ENCODE measurements at places on chromosomes 7 and 10.
A peak's percentile ranks its signal among the peaks of the same experiment; 100 is the strongest.

- DNase-seq = no peak
These were observed 193.2 kb downstream of the CYP26A1 start for GRCh38 chr10:93266858-93267257.

- no peak for DNase-seq
These were observed 5.5 kb downstream of the VSTM4 start for GRCh38 chr10:49109669-49110340.

- DNase-seq = no peak
These were observed 27.2 kb downstream of the PWWP2B start for GRCh38 chr10:132423966-132424861.

DNA sequence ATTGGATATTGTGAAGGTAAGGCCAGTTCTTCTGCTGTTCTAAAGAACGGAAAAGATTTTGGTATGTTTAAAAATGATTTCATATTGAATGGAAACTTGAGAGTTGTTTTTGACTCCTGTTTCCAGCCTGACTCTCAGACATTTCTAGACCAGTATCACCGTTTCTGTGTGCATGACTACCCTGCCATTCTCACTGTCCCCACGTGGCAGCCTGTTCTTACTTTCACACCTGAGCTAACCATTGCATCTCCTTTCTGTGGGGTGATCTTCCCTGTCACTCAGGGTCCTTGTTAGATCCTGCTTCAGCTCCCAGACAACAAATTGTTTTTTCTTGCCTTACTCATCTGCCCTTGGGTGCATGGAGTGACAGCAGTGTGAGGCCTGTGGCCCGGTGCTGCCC is 38.9 kb downstream of the GLRX3 start:
- no peak for DNase-seq

GRCh38 chr10:112842832-112843360 is 107.2 kb upstream of the TCF7L2 start:
- no peak for DNase-seq

DNA sequence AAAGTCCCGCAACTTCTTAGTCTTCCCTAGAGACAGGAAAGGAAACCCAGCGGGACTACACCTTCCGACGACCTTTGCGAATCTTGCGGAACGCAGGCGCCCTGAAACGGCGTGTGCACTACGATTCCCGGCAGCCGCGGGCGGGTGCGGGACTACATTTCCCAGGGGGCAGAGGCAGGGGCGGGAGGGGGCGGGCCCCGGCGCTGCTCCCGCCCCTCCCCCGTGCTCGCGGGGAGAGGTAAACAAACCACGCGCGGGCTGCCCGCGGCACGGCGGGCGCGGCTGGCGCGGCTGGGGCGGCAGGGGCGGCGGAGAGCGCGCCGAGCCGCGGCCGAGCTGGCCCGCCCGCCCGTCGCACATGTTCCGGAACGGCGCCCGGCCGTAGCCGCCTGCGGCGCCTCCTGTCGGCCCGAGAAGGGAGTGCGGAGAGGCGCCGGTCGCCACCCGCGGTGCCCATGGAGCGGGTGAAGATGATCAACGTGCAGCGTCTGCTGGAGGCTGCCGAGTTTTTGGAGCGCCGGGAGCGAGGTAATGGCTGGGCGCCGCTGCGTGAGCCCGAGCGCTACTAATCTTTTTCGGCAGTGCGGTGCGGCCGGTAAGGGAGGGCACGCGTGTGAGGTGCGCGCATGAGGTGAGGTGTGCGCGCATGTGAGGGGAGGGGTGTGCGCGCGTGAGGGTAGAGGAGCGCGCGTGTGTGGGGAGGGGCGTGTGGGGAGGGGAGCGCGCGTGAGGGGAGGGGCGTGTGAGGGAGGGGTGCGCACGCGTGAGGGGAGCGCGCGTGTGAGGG is 18.5 kb downstream of the MXI1 start:
- peak; percentile 74 for DNase-seq

DNA sequence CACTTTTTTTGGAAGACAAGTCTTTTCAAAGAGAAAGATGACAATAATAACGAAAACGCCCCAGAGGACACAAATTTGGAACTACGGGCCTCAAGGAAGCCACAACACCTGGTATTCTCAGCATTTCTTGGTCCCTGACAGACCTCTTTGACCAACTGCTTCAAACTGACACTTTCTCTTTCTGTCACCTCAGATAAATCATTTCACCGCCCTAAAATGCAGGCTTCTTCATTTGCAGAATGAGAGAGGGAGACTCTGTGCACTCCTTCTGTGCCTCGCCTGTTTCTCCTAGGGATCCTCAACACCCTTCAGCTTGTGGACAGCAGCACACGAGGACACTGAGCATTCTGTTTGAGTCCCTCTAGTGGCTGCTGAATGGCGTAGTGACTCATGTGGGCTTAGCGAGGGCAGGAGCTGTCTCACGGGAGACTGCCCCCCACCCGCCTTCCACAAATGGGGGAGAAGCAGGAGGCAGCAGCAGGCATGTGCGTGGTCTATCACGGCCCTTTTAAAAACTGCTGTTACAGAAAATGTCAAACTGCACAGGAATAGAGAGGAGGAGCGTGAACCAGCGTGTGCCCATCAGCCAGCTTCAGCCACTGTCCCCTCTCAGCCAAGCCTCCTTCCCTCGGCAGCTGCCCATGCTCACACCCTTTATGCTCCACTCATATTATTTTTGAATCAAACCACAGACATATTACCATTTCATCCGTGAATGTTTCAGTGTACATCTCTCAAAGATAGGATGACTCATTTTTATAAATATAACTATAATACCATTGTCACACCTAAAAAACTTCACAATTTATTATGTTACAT is 41.4 kb downstream of the GSDME start:
- no peak for DNase-seq

GRCh38 chr10:119304541-119304940 is 97.2 kb downstream of the GRK5 start:
- DNase-seq = no peak

GRCh38 chr10:24463611-24464426 is 254.9 kb downstream of the KIAA1217 start:
- DNase-seq = no peak

DNA sequence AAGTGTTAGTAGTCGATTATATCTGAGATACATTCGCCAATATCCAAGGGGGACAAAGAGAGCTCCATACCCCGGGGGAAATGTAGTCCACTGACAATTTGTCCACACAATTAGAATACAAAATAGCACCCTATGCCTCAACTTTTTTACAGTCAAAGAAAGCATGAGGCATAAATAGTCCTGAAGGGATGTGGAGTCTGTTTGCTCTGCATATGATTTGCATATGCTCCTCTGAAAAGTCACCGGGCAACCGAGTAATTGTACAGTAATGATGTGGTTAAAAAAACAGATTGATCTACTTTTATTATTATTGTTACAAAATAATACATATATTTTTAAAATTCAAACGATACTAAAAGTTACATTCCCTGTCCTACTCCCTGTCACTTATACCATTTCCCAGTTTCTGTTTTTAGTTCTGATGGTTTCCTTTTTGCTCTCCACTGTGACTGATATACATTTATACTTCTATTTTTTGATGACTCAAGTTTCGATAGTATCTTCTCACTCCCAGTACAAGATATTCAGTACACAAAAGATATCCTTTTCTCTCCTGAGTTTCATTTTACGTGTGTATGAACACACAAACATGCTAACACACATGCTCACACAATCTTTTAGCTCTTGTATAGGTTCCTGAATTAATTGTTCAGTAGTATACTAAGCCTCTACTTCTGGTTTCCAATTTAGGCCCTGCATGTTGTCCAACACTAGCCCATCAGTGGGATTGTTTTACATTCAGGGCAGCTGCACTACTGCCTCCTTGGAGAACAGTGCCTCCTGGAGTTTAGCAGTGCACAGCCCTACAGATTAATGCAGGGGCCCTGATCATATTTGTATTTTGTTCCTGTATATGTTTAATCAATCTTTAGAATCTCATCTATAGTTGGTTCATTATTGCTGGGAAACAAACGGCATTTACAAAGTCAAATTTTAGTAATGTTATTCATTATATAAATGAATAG is 130.9 kb downstream of the TES start:
- no peak for DNase-seq

GRCh38 chr10:63099734-63100133 is 33.4 kb upstream of the NRBF2 start:
- DNase-seq = no peak

DNA sequence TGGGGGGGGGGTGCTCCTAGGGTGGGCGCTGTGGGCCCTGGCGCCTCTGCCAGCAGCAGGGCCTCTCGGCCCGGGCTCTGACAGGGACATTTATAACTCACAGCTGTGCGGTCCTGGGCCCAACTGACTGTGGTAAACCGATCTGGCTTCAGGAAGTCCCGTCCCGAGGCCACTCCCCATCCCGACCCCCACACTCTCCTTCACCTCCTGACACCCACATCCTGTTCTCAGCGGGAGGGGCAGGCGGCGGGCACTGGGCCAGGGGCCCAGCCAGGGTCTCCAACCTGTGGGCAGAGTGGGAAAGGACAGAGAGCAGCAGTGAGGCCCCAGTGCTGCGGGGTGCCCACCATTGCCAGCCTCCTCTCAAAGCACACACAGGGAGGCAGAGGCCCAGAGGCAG is 69.1 kb downstream of the ZMIZ1 start:
- no peak for DNase-seq

DNA sequence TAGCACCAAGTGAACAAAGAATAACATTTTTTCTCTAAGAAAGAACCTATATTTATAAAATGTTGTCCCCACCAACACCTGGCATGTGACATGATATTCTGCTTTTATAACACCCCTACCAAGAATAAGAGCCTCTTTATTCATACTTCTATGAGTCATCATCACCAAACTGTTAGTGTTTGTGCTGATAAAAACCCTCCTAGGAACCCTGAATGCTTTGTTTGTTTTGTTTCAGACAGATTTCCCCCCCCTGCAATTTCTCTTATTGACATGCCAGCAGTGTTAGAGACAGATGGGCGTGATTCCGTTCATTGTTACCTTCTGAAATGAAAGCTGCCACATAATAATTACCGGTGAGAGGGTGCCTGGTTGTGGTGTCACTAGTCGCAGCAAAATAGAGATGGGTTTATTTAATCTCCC is 651.1 kb downstream of the SORCS1 start:
- no peak for DNase-seq

DNA sequence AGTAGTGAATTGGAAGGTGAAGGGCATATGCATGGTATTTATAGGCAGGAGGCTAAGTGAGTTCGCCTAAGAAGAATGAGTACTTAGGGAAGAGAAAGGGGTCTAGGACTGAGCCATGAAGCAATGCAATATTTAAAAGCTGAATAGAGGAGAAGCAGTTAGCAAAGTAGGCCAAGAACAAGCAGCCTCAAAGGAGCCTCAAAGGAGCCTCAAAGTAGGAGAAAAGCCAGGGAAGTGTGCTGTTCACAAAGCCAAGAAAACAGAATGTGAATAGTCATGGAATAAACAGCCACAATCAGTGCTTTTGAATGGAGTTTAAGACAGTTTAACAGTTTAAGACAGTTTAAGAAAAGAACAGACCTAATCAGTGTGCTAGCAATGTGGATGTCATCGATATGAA is 762.0 kb downstream of the SORCS1 start:
- no peak for DNase-seq

DNA sequence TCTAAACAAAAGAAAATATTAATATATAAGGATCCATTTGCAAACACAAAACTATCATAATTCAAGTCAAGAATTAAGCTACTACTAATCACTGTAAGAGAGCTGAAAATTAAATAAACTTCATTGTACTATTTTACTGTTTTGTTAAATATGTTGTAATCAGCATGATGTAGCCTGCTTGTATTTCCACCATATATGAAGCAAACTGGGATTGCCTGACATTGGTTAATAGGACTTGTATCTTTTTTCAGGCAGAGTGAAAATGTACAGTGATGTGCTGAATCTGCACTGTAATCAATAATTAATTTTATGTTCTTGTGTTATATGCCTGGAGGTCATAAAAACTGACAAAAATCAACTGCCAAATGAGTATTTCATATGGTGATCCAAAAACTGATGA is 25.4 kb downstream of the TRDMT1 start:
- no peak for DNase-seq

DNA sequence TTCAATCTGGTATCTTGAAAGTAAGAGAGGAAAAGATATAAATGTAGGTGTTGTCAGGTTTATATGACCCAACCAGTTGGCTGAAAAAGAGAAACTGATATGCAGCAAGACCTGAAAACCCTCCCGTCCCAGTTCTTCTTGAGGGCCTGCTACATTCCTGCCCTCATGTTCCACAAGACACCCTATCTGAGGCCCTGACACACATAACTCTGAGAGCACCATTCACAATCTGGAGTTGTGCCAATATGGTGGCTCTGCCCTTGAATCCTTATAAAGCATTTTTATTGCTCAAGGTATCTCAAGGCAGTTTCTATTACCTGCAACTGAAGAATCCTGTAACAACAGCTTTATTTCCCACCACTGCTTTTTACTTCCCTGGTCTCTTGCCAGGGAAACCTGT is 17.0 kb downstream of the XPNPEP1 start:
- DNase-seq = no peak

- no peak for DNase-seq
These were observed 20.7 kb upstream of the ZMIZ1 start for GRCh38 chr10:79047875-79048638.

DNA sequence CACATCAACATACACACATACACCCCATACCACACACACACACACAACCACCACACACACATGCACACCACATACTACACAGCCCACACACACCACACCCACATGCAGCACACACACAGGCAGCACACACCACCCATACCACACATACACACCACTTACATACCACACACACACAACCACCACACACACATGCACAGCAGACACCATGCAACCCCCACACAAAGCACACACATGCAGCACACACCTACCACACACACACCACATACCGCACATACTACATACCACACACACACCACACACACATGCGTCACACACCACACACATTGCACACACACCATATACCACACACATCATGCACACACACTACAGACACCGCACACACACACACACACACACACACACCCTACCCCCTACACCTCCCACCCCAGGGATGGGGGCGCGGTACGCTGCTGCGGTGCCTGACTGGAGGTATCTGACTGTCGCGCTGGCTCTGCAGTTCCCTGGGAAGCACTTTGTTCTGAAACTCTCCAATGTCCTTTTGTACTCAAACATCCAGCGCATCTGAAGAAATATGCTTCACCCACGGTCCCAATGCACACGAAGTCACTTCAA is 5.4 kb upstream of the TRPV6 start:
- DNase-seq = no peak

- no peak for DNase-seq
These were observed 261.6 kb downstream of the WDR11 start for GRCh38 chr10:121112579-121113384.

DNA sequence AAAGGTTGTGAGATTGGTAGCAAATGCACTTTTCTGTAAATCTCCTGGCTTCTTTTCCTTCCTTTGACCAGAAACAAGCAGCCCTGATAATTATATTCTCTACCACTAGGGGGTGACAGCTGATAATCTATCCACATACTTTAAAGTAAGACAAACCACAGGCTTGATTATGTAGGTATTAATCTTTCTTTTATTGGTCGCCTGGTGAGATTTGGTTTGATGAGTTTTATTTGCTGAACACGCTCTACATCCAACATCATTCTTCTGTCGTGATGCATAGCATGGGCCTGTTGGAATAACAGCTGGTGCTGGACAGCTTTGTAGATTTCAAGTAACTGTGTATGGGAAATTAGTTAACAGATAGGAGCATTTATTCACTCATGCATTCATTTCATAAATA is 63.5 kb downstream of the ZNF365 start:
- no peak for DNase-seq

- no peak for DNase-seq
These were observed 65.3 kb downstream of the EBF3 start for GRCh38 chr10:129898706-129899268.

Measured in activated naive CD8-positive, alpha-beta T cell treated with anti-CD3 and anti-CD28 coated beads, Interleukin-2, amount 50 U/mL, for 16 hours (primary cell).